NCI-H82 (cell line): ENCODE measurements at places on chromosomes 2 and 18.

DNA sequence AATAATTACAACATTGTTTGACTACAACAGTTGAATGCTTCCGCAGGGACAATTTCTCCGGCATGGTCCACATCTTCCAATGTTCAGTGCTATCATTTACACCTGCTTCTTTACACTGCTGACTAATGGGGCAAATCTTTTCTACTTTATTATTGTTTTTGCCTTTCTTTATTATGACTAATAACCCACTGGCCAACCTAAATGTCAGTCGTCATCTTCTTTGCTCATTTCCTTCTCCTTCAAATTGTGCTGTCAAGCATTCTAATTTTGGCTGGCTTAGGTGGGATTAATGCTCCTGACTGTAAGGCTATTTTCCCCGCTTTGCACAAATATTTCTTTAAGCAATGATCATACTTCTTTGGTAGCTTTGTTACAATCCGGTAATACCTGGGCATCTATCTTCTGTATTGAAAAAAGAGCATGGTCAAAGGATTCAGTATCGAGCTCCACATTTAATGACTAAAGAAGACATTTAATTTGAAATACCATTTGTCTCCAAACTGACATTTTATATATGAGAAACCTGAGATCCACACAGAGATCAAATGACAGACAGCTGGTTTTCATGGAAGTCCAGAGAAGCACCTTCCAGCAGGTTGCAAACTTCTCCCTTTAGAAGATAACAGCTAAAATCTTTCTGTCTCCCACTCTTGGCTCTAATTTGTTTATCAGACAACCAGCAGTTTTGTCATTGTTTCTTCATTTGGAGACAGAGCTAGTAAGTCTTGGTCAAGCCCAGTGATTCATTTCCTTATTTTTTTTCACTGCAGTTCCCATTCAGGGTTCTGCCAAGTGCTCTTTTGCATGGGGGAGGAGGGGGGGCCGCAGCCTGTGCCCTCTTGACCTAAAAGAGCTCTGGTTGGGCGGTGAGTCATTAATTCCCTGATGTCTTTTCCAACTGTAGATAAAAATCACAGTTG is 132.9 kb downstream of the SOCS6 start:
- DNase-seq, result peak; percentile 14

DNA sequence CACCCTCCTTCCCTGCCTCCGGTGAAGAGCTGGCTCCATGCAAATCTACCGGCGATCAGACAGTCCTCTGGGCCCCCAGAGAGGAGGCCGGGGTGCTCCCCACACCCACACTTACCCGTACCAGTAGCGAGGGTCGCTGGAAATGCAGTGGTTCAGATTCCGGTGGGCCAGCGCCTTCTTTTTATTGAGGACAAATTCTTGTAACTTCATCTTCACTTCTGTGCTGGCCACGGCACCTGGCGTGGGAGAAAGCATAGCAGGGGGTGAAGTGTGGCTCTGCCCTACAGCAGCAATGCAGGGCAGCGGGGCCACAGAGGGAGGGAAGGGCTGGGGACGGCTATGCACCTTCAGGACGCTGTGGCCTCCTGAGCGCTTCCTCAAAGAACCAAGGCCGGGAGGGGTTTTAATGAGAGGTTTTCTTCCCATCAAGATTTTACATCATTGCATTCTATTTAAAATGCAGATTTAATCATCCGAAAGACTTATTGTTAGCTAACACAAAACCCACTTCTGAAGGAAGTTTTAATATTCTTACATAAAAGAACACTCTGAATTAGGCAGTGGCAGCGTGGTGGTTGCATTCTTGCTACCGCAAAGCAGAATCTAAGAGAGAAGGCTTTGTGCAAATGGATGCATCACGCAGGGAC is 237.0 kb downstream of the HDAC4 start:
- DNase-seq, result no peak

GRCh38 chr2:158651358-158652057 is 143.6 kb upstream of the DAPL1 start:
- no peak for DNase-seq

- no peak for DNase-seq
These were observed 57.8 kb upstream of the NABP1 start for GRCh38 chr2:191620144-191620543.

DNA sequence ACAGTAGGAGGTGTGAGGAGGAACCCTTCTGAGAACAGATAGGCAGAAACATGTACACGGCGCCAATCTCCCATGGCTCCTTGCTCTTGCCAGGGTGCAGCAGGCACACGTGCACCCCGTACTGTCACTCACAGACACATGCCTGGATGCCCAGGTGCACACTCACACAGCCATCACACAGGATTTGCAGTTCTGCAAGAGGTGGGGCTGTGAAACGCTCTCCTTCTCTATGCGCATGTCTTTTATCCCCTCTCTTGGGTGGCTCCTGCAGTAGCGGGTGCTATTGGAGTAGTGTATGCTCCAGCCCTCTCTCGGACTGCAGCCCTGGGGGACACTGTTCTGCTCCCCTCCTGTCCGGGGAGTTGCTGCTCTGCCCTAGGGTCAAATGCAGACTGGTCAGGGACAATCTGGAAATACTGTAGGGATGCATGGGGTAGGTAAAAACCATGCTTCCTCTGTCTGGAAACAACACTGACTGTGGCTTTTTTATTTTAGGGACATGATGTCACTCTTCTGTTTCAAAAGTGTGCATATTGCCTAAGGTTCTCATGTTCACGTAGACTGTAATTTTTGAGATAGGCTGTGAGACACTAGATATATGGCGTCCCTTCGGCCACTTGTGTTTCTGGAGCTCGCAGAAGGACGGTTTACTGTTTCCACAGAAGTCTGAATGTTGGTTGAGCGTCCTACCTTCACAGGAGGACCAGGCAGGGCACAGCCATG is 118.5 kb downstream of the PRKCE start:
- no peak for DNase-seq

- DNase-seq, result no peak
These were observed 8.5 kb downstream of the TYW5 start for GRCh38 chr2:199946836-199947235.

- no peak for DNase-seq
These were observed 459.8 kb upstream of the SLC14A2 start for GRCh38 chr18:45155526-45155925.

DNA sequence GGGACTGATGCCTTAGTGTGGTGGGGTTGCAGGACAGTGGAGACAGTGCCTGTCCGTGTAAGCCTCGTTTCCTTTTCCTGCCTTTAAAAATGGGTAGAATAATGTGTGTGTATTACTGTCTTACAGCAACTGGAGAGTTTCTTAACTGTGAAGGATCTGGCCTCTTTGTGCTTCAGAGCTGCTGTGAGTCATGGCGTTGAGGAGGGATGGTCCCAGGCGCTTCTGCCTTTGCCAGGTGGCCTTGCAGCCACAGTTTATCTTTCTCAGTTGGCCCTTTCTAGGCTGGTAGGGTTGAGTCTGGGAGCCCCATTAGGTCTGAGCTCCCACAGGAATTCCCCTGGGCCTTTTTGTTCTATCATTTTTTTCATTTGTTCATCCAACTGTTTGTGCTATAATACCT is 9.2 kb downstream of the PRADC1 start:
- no peak for DNase-seq

DNA sequence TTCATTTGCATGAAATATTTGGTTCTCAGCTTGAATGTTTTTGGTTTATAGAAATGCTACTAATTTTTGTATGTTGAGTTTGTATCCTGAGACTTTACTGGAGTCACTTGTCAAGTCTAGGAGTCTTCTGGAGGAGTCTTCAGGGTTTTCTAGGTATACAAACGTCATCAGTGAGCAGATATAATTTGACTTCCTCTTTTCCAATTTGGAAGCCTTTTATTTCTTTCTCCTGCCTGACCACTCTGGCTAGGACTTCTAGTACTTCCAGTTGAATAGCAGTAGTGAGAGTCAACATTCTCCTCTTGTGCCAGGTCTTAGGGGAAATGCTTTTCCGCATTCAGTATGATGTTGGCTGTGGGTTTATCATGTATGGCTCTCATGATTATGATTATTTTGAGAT is 55.4 kb upstream of the THUMPD2 start:
- DNase-seq, result no peak

DNA sequence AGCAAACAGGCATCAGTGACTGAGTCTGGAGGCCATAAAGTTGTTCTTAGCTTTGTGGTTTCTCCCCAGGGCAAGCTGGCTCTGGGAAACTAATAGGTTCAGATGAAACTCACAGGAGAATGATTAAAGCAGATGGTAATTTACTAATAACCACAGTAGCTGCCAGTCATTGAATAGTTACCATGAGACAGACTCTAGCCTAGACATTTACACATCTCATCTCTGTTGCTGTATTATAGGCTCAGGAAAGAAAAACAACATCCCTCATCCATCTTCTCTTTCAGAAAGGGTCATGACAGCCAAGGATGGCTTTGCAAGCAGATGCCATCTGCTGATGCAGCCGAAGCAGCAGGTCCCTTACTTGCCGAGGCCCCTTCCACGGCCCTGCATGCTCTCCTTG is 314.0 kb upstream of the ID2 start:
- DNase-seq, result peak; percentile 33

- no peak for DNase-seq
These were observed 81.5 kb upstream of the SMAD2 start for GRCh38 chr18:48011926-48012465.

- no peak for DNase-seq
These were observed 177.5 kb downstream of the ALPK2 start for GRCh38 chr18:58451115-58451971.
